ENCODE measurements at places on chromosomes 1 and 21.

- DNase-seq = no peak
These were observed 72.9 kb downstream of the SETD4 start for GRCh38 chr21:35987475-35987874.

- no peak for DNase-seq
These were observed 7.9 kb upstream of the CLDN14 start for GRCh38 chr21:36487641-36488307.

GRCh38 chr21:41926117-41926806 is 27.6 kb downstream of the C2CD2 start:
- DNase-seq = no peak

- DNase-seq = no peak
These were observed 11.8 kb upstream of the ARHGEF2 start for GRCh38 chr1:155990005-155990739.

GRCh38 chr1:20325844-20326420 is 35.3 kb downstream of the VWA5B1 start:
- no peak for DNase-seq

Data from renal pelvis (tissue), 12 donors.